ENCODE measurements at places on chromosomes 1 and 21.

DNA sequence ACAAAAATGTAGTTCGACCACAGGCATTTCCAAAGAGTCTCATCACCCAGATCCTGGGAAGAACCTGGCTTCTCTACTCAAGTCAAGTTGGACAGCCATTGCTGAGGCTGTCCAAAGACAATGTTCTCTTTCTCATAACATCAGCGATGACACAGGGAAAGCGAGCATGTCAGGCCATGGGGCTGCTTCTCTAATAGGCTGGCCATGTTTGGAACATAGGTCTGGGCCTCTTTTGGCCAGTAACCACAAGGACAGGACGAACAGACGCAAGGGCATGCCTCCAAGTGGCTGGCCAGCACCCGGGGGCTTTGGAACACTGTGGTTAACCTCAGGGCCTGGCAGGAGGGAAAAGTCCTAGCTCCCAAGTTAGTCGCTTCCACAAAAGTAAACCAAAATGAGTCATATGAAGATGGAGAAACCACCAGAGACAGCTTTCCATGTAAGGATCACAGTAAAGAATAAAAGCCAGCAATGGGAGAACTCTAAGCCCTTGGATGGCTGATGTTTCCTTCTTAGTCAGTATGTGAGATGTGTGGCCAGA, 80.6 kb upstream of the SLC44A3 start:
- DNase-seq = no peak

DNA sequence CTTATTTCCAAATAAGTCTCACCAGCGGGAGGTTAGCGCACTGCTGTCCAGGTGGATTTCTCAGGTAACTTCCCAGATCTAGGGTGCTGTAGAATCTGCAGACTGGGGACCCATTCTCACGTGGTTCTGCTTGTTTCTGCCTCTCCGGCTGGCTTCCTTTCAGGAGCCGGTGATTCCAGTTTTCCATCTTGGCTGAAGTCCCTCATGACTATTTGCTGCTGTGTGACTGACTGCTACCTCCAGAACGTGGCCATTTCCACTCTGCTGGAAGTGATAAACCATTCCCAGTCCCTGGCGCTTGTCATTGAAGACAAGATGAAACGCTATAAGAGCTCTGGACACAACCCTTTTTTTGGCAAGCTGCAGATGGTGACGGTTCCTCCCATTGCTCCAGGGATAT, 76.0 kb downstream of the DOP1B start:
- DNase-seq = no peak

GRCh38 chr1:184462155-184462554, 75.3 kb downstream of the C1orf21 start:
- DNase-seq = no peak

GRCh38 chr21:31162827-31163226, 124.6 kb upstream of the KRTAP19-8 start:
- no peak for DNase-seq

DNA sequence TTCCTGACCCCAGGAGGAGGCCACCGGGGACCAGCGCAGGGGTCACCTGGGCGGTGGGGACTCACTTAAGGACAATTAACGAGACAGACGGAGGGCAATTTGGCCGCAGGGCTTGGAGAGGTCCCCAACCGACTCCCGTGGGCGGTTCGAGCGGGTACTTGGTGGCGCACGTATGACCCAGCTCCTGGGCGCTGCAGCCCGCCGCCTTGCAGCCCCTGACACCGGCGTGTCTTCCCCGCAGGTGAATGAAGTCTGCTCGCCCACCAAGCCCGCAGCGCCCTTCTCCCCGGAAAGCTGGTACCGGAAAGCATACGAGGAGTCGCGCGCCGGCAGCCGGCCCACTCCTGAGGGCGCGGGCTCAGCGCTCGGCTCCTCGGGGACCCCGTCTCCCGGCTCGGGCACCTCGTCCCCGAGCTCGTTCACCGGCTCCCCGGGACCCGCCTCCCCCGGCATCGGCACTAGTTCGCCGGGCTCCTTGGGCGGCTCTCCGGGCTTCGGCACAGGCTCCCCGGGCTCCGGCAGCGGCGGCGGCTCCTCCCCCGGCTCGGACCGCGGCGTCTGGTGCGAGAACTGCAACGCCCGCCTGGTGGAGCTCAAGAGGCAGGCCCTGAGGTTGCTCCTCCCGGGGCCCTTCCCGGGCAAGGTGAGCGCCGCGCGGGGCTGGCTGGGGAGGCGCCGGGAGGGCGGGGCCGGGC, 1.4 kb downstream of the KIF26B start:
- peak; percentile 29 for DNase-seq

DNA sequence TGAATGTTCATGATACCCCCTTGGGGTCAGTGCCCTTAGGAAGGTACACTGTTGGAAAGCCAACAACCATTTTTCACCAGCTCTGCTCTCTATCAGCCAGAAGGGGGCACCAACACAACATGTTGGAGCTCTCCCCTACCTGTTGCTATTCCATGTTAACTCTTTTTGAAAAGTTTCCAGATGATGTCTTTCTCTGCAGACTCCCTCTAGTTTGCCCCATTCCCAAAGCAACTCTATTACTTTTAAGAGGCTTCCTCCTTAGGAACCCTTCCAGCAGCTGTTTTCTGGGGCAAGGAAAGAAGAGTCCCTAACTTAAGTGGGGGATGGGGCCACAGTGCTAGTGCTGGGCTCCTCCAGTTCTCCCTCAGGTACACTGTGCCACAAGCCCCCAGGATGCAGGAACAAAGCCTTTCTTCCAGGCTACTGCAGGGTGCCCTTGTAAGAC, 22.9 kb upstream of the NDC1 start:
- DNase-seq = peak; percentile 16

DNA sequence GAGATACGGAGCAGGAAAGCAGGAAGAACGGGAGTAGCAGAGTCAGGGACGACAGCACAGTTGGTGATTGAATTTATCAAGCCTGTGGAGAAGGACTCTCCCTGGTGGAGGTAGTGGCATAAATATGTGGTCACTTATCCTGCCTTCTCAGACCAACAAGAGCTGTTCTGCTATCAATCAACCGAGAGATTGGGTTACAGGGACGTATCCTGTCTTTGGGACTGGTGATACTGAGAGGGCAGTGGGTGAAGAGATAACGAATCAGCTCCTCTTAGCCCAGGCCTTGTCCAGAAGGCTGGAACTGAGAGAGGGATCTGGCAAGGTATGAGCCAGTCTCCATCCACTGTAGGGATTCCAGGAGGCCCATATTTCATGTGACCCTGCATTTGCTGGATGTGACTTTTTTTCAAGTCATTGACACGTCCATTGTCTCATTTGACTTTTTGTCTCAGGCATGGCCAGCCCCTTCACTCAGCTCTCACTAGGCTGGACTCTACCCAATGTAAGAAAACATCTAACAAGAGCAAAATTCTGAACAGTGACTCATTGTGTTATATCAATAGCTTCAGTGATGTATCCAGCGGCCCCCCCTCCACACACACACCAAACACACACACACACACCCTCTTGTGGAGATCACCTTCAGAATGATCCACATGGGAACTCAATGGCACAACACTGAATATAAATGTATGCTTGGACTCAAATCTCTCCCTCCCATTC, 11.3 kb downstream of the C1orf116 start:
- no peak for DNase-seq
